Spinal cord (tissue), 10 donors: ENCODE measurements at places on chromosomes 12 and 14. TPM values are rescaled to one million over a fixed set of nuclear protein-coding genes. Genes with fewer than 3 reads are reported as not detected.

Gene TAS2R10
- 1.8 TPM for total RNA-seq

Gene OR6C68
- not detected for total RNA-seq

Gene ZDHHC22
- 11.5 TPM for total RNA-seq

Gene ASCL1
- 7.6 TPM for total RNA-seq

Gene MARK3
- 112 TPM for total RNA-seq

Gene CCDC196
- total RNA-seq: not detected

Gene GLT1D1
- 6.2 TPM for total RNA-seq

Gene CLSTN3
- 33.9 TPM for total RNA-seq

Gene ARHGDIB
- 58.1 TPM for total RNA-seq

Gene TMEM179
- 9.4 TPM for total RNA-seq

Gene MUCL1
- not detected for total RNA-seq

Gene ABCC9
- 41.8 TPM for total RNA-seq

Gene HOXC10
- total RNA-seq: 9.2 TPM

Gene PITPNM2
- total RNA-seq: 7.9 TPM

Gene AMHR2
- total RNA-seq: 0.50 TPM

Gene MOAP1
- 68.3 TPM for total RNA-seq

Gene GLS2
- total RNA-seq: 3.1 TPM
